ENCODE measurements at places on chromosomes 7 and 10.

- no peak for DNase-seq
- H3K27ac ChIP-seq: no peak overlapping the region
- H3K36me3 ChIP-seq: no peaks in the 10 kb centered on the region
- no peak overlapping the region for H3K4me3 ChIP-seq
- H3K27me3 ChIP-seq: no peaks in the 10 kb centered on the region
Observed at GRCh38 chr10:22464966-22465629, 119.8 kb downstream of the SPAG6 start.

DNA sequence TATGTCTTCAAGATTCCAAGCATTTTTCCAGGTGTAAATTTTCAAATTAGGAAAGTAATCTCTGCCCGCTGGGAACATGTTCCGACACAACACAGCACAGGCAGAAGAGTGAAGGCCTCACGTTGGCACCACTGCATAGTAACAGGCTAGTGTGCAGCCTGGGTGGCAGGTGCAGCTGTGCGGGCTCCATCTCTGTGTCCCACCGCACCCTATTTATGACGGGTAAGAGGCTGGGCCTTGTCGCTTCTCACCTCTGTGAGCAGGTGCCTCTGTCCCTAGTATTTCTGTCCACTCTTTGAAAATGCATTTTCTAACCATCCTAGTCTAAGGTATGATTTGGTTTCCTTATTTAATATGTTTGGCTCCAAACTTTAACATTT is 24.1 kb downstream of the VIPR2 start:
- H3K4me1 ChIP-seq: peaks cover 7% of the 10 kb centered on the region
- DNase-seq: no peak
- H3K27ac ChIP-seq: no peak overlapping the region
- no peaks in the 10 kb centered on the region for H3K36me3 ChIP-seq
- H3K27me3 ChIP-seq: no peaks in the 10 kb centered on the region

- H3K27ac ChIP-seq: no peak overlapping the region
- DNase-seq: no peak
- H3K4me3 ChIP-seq: no peak overlapping the region
- H3K27me3 ChIP-seq: peaks cover 1% of the 10 kb centered on the region
- no peaks in the 10 kb centered on the region for H3K4me1 ChIP-seq
Observed at GRCh38 chr10:21146436-21146789, 249.3 kb upstream of the NEBL start.

DNA sequence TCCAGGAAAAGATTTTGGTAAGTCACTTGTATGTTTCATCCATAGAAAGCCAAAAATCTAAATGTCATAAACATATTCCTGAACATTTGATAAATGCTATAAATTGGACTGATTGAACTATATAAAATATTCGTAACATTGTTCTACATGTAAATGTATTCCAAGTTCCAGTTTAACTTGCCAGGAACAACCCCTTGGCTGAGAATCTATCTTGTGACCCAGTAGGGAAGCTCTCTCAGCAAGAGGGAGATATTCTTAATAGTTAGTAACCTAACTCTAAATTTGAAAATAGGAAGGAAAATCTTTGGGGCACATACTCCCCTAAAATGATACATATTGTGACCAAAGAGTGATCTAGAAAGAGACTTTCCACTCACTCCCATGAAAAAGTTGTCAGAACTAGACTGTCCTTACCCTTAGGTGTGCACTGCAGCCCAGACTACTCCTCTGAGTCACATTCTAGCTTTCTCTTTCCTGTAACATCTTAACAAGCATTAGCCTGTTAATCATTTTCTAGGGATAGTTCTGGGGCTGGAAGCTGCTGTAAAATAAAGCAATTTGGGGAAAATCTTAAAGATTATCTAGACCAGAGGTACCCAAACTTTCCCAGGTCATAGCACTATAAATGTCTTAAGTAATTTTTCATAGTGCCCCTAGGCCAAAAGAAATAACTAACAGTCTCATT is 73.7 kb upstream of the SKAP2 start:
- no peak overlapping the region for H3K4me3 ChIP-seq
- no peaks in the 10 kb centered on the region for H3K4me1 ChIP-seq
- H3K27ac ChIP-seq: no peak overlapping the region
- no peaks in the 10 kb centered on the region for H3K36me3 ChIP-seq
- peaks cover 2% of the 10 kb centered on the region for H3K27me3 ChIP-seq

- H3K36me3 ChIP-seq: no peaks in the 10 kb centered on the region
- no peak for DNase-seq
- no peaks in the 10 kb centered on the region for H3K4me1 ChIP-seq
- H3K4me3 ChIP-seq: no peak overlapping the region
- no peaks in the 10 kb centered on the region for H3K27me3 ChIP-seq
Observed at GRCh38 chr10:85026878-85027467, 698.6 kb downstream of the CCSER2 start.

DNA sequence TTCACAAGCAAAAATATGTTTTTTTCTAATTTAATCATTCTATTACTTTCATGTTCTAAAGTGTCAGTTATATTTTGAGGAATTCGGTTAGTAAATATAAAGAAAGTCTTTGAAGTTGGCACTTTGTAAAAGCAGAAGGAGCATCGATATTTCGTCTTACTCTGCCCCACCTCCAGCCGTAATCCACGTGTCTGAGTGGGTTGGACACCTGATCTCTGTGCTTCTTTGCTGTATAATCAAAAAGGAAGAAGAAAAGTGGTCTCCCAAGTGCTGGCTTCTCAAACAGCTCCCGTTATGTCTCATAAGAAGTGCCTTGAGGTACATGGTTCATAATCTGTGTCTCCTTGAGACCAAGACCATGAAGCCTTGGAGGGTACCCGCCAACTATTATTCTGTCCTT is 19.8 kb downstream of the PRKAR2B start:
- H3K4me1 ChIP-seq: no peaks in the 10 kb centered on the region
- H3K4me3 ChIP-seq: no peak overlapping the region
- H3K27ac ChIP-seq: no peak overlapping the region
- DNase-seq: no peak
- H3K36me3 ChIP-seq: no peaks in the 10 kb centered on the region

GRCh38 chr7:50656141-50656895 is 91.1 kb upstream of the DDC start:
- H3K36me3 ChIP-seq: no peaks in the 10 kb centered on the region
- peaks cover 18% of the 10 kb centered on the region for H3K4me1 ChIP-seq
- H3K4me3 ChIP-seq: no peak overlapping the region
- DNase-seq: no peak
- H3K27ac ChIP-seq: no peak overlapping the region

DNA sequence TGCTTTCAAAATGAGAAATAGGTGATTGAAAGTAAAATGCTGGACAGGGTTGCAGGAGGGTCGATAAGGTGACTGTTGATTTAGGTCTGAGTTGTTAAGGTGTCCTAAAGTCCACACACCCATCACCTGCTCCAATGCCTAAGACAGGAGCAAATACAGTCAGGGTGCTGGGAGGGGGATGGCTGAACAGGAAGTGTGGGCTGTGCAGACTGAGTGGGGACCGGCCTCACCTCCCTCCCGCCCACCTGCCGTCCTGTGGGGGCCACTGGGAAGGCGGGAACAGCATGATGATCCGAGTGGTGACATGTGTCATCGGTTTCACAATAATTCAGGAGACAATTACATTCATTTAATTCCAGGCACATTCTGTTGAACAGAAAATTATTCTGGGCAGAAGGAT is 260.8 kb downstream of the DNAJB6 start:
- H3K4me1 ChIP-seq: no peaks in the 10 kb centered on the region
- no peak overlapping the region for H3K4me3 ChIP-seq
- no peak overlapping the region for H3K27ac ChIP-seq
- no peak for DNase-seq
- H3K36me3 ChIP-seq: no peaks in the 10 kb centered on the region

GRCh38 chr7:58086871-58087535 is 637.0 kb downstream of the ZNF716 start:
- DNase-seq: no peak
- no peaks in the 10 kb centered on the region for H3K4me1 ChIP-seq
- H3K27me3 ChIP-seq: no peaks in the 10 kb centered on the region
- H3K4me3 ChIP-seq: no peak overlapping the region
- H3K36me3 ChIP-seq: peaks cover 5% of the 10 kb centered on the region

DNA sequence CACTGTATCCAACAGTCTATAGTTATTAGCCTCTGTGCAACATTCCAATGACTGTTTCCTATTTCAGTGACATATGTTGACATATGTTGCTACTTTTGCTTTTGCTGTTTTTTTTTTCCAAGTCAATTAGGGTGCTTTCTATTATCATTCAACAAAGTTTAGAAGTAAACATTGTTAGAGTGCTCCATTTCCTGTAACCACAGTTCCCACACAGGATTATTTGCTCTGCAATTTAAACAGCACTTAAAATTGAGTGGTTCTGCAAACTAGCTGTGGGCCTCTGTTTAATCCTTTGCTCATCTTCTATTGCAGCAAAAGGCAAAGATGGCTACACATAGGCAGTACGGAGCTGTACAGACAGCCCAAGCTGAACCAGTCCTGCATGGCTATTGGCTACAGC is 46.5 kb upstream of the PTN start:
- H3K27ac ChIP-seq: no peak overlapping the region
- no peak for DNase-seq
- no peaks in the 10 kb centered on the region for H3K36me3 ChIP-seq
- H3K4me1 ChIP-seq: no peaks in the 10 kb centered on the region
- no peaks in the 10 kb centered on the region for H3K27me3 ChIP-seq

- no peaks in the 10 kb centered on the region for H3K4me1 ChIP-seq
- H3K27me3 ChIP-seq: peaks cover 6% of the 10 kb centered on the region
- no peak overlapping the region for H3K27ac ChIP-seq
Observed at GRCh38 chr7:28517206-28517605, 104.9 kb downstream of the CREB5 start.

DNA sequence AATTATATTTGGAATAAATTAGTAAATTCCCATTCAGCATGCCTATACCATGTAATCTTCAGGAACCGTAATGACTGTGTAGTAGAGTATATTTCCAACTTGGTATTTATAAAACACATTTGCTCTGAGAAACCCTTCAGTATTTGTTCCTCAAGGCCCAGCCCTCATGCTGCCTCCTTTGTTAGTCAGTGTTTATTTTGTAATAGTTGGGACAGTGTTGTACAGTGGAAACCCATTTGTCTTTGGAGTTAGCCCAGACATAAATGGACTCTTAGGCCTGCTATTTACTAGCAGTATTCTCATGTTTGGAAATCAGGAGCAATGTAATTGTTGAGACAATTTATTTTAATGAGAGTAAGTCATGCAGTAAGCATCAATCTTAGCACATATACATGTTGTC is 686.9 kb downstream of the AUTS2 start:
- H3K4me3 ChIP-seq: no peak overlapping the region
- H3K36me3 ChIP-seq: no peaks in the 10 kb centered on the region
- no peak overlapping the region for H3K27ac ChIP-seq
- H3K4me1 ChIP-seq: no peaks in the 10 kb centered on the region
- no peak for DNase-seq
- H3K27me3 ChIP-seq: no peaks in the 10 kb centered on the region

GRCh38 chr7:99918959-99919813 is at the start of gene TRIM4:
Gene TRIM4 (minus strand): TSS chr7:99919530. CDS start chr7:99919401, 129 bp downstream.
- DNase-seq: peak; percentile 96
- peaks cover 35% of the 10 kb centered on the region for H3K36me3 ChIP-seq
- H3K27me3 ChIP-seq: no peaks in the 10 kb centered on the region
- H3K27ac ChIP-seq: peak within 1 kb of the TSS; percentile 95
- H3K4me1 ChIP-seq: peaks cover 33% of the 10 kb centered on the region

- DNase-seq: no peak
- H3K4me1 ChIP-seq: no peaks in the 10 kb centered on the region
- H3K4me3 ChIP-seq: no peak overlapping the region
- H3K27me3 ChIP-seq: no peaks in the 10 kb centered on the region
Observed at GRCh38 chr10:60086862-60087261, 180.5 kb upstream of the CCDC6 start.

DNA sequence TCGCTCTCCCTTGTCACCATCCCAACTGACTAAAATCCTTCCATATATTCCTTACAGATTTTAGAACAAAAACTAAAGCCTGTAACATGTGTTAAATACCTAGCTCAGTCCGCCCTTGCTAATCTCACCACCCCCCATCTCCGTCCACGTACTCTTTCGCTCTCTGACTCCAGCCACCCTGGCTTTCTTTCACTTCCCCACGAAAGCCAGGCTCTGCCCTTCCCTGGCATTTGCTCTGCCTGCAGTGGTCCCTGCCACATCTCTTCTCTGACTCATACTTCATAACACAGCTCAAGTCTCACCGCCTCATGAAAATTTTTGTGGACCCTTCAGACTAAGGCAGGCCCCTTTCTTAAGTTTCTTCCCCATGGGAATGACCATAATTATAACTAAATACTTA is 11.7 kb upstream of the GPAM start:
- no peaks in the 10 kb centered on the region for H3K27me3 ChIP-seq
- no peak overlapping the region for H3K4me3 ChIP-seq
- DNase-seq: no peak
- no peaks in the 10 kb centered on the region for H3K4me1 ChIP-seq
- H3K27ac ChIP-seq: no peak overlapping the region

DNA sequence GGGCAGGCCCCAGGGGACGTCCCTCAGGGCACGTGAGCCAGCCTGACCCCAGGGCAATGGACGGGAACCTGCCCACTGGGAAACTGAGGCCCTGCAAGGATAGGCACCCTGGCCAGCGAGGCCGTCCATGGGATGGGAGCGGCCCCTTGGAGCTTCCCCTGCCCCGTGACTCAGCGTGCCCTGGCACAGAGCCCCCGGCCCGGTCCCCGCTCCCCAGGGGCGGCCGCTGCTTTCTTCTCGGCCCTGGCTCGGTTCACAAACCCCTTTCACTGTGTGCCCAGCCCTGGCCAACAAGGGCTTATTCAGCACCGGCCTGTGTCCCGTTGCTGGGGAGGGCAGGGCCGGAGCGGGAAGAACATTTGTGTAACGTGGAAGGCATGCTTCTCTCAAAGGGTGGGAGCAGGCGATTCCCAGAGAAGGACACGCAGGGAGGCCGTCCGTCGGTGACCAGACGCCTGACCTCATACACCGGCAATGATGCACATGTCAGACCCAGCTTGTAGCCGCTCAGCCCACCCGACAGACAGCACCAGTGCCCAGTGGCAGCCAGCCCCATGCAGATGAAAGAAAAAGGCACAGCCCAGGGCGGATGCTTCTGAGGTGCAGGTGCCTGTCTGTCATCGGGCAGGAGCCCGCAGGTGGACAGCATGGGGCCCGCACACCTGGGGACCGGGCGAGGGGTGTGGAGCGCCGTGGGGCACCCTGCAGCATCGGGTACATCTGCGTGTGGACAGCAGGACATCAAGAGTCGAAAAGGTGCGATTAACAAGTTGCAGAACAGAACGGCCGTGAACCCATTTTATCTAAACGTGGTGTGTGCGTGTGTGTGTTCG is 94.5 kb downstream of the PDGFA start:
- H3K27ac ChIP-seq: no peak overlapping the region
- H3K4me3 ChIP-seq: no peak overlapping the region
- no peaks in the 10 kb centered on the region for H3K27me3 ChIP-seq
- H3K4me1 ChIP-seq: no peaks in the 10 kb centered on the region
- no peak for DNase-seq

GRCh38 chr7:20323595-20323994 is 7.1 kb upstream of the ITGB8 start:
- peaks cover 28% of the 10 kb centered on the region for H3K27me3 ChIP-seq
- no peaks in the 10 kb centered on the region for H3K4me1 ChIP-seq
- H3K36me3 ChIP-seq: no peaks in the 10 kb centered on the region
- no peak overlapping the region for H3K4me3 ChIP-seq

DNA sequence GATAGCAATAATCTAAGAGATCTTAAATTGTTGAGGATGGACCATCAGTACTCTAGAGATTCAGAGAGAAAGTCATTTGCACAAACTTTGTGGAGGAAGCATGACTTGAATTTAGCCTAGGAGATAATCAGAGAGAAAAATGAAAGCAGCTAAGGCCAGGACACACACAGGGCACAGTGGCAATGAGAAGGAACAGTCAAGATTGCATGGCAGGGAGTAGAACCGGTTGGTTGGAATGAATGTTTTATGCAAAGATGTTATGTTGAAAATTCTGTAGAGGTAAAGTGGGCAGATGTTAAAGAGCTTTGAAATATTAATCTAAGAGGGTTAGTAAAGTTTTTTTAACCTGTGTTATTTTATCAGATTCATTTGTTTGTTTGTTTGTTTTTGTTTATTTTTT is 521.8 kb downstream of the GATA3 start:
- peaks cover 31% of the 10 kb centered on the region for H3K27me3 ChIP-seq
- DNase-seq: no peak
- peaks cover 33% of the 10 kb centered on the region for H3K4me1 ChIP-seq
- H3K4me3 ChIP-seq: no peak overlapping the region

Data from activated CD4-positive, alpha-beta T cell treated with anti-CD3 and anti-CD28 coated beads for 36 hours (primary cell).